ENCODE measurements at places on chromosomes 2 and 18.

- peak; percentile 39 for DNase-seq
Measured at GRCh38 chr2:200319548-200320337, 13.2 kb downstream of the SPATS2L start.

- DNase-seq: no peak
Measured at GRCh38 chr18:77107292-77107691, 25.3 kb downstream of the MBP start.

DNA sequence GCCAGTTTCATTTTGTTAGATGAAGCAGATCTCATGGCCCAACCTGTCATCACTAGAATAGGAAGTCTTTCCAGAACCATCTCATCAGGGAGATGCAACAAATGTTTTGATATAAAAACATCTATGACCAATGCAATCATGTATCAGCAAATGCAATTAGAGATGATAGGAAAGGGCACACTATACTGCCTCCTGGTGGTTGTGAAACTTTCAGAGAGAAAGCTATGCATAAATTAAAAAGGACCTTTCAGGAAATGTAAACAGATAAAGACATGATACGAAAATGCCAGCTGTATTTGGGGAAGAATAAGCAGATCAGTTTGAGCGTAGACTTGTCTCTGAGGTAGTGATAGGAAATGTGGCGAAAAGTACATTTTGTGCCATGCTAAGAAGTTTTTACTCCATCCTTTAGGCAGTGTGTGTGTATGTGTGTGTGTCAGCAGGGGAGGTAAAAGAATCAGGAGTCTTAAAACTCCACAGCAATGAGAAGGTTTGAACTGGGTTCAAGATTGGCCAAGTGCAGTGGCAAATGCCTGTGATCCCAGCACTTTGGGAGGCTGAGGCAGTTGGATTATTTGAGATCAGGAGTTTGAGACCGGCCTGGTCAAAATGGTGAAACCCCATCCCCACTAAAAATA, 479.3 kb downstream of the CPS1 start:
- no peak for DNase-seq

DNA sequence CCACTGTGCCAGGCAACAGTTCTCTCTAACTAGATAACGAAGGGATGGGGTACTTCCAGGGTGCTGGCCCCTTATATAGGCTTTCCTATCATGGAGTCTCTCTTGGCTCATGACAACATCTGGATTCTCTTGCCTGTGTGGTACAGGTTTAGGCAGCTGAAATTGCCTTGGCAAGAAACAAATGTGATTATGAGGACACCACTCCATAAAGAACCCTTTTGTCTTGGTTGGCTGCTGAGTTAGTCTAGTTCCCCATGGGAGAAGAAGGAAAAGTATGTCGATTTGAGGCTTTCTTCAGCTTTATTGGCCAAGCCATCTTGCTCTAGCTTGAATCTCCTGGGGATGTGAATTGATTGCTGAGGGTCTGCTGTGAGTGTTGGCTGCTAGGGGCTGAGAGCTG, 76.3 kb upstream of the ZCCHC2 start:
- DNase-seq: no peak

DNA sequence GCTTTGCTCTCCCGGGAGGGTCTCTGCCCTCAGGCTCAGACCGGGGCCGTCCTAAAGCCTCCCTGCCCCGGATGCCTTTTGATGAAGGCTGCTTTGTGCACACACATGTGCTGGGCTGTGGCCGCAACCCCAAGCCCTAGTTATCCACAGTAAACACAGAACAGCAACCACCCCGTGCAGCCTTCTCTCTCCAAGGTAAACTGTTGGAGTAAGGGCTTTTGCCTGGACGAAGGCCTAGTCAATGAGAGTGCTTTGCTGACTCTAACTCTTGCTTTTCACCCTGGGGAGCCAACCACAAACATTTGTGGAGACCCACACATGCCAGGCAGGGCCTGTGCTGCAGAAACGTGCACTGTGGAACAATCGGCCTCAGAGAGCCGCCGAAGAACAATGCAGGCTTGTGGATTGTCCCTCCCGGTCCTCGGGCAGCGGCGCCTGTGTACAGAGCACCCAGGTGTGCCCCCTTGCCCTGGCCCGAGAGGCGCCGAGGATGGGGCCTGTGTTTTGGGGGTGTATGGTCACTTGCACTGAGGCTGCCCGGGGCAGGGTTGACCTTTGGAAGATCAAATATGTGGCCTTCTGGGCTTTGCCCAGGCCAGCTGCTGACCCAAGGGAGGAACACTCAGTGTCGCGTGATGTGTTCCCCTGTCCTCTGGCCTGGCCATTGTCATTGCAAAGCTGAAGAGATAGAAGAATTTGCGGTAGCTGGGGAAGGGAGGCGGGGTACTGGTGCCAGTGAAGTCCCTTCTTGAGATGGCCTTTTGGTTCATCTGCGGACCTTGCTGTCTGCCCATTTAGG, 37.0 kb downstream of the CTIF start:
- no peak for DNase-seq

DNA sequence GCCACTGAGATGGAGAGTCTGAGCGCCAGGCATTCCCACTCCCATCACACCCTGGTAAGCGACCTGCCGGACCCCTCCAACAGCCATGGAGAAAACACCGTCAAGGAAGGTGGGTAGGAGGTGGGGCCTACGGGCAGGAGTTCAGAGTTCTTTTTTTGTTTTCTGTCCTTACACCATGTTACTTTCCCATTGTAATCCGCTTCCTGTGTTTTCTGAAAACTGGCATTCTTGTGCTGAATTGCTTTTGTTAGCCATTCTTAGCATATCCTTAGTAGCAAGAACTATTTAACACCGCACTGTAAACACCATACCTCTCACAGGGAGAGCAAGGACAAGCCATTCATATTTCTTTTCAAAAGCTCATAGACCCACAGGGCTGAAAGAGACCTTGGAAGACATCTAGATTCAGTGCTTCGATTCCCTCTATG, 46.2 kb downstream of the UNC80 start:
- no peak for DNase-seq

DNA sequence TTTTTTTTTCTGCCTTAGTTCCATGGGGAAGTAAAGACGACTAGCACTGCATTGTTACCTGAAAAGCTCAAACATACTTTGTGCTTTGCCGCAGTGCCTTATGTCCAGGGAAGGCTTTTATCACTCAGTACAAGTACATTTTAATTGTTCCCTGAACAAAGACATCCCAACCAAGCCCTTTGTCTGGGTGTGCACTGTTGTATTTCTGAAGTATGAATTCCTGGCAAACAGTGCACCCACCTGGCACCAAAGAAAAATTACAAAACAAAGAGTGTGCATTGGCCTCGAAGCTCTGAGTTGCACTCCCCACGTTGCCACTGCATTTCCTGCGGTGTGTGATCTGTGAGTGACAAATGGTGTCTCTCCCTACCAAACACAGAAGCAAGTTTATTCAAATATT, 858.5 kb upstream of the PIK3C3 start:
- DNase-seq: peak; percentile 20

- no peak for DNase-seq
Measured at GRCh38 chr2:227324642-227324994, 433 bp upstream of the MFF start.

GRCh38 chr2:122105171-122105876, 349.9 kb downstream of the TSN start:
- no peak for DNase-seq

- DNase-seq: no peak
Measured at GRCh38 chr2:118535818-118536212, 311.6 kb downstream of the EN1 start.

GRCh38 chr18:45104049-45104395, 423.3 kb downstream of the SETBP1 start:
- DNase-seq: no peak

- DNase-seq: no peak
Measured at GRCh38 chr2:207830778-207831438, 61.2 kb upstream of the FZD5 start.

DNA sequence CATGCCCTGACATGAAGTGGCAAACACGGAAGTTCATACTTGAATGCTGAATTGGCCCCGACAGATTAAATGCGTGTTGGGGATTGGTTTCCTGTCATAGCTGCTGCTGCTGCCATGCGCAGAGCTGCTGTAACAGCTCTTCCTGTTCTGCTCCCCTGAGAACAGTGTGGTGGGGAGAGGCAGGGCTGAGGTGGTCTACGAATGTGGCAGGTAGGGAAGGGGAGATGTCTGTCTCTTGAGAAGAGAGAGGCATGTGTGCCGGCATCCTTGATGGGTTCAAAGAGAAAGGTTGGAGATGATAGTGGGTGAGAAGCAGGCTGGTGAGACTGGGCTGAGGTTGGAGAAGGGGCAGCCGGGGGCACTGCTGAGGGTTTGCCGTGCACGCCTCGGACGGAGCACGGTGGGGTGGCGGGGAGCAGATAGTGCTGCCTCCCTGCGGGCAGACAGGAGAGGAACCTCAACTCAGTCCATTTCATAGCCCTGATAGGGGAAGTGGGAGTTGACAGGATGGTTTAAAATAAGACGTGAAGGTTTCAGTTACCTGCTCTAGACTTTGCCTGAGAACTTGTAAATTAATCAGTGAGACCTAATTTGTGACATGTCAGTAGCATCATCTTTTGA, 46.1 kb downstream of the TMEM185B start:
- no peak for DNase-seq

DNA sequence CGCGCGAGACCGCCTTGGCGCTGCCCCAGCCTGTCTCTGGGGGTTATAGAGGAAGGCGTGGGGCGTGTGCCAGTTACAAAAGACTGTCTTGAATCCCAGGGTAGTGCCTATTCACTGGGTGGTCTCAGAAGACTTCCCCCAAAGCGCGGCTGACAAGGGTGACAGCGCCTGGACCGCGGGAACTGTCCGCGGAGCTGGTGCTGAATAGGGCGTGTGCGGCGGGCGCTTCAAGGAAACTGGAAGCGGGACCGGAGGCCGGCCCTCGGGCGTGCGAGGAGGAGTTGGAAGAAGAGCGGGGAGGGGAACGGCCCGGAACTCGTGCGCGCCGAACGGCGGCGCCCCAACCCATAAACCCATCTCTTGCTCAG, 2.3 kb downstream of the EGR4 start:
- no peak for DNase-seq

DNA sequence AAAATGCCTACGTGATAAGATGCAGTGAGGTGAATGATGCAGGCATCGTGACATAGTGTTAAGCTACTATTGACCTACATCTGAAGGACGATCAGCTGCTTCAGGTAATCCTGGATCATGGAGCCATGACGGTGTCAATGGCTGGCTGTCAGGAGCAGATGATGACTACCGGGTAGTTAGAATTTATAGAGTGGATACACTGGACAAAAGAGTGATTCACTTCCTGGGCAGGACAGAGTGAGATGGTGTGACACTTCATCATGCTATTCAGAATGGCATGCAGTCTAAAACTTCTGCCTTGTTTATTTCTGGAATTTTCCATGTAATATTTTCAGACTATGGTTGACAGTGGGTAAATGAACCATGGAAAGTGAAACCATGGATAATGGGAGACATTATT, 29.5 kb downstream of the METTL8 start:
- no peak for DNase-seq

GRCh38 chr2:60977562-60977895, 40.0 kb upstream of the PEX13 start:
- no peak for DNase-seq

- peak; percentile 44 for DNase-seq
Measured at GRCh38 chr18:39841482-39842365, 2113.3 kb upstream of the PIK3C3 start.

- DNase-seq: peak; percentile 75
Measured at GRCh38 chr18:63237881-63238692, 81.5 kb downstream of the BCL2 start.

DNA sequence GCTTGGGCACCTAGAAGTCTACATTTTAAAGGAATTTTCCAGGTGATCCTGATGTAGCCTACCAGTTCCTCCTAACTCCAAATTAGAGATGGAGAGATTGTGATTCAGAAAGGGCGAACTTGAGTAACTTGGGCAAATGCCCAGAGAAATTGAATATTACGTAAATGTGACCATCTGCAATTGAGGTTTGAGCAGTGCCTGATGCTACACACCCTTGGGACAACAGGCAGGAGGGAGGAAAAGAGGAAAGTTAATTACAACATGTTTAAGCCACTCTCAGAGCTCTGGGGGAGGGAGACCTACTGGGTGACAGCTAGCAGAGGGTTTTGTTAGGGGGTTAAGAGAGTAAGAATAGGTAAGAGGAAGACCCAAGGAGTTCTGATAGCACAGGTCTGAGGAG, 208.9 kb downstream of the LPIN1 start:
- DNase-seq: peak; percentile 36

DNA sequence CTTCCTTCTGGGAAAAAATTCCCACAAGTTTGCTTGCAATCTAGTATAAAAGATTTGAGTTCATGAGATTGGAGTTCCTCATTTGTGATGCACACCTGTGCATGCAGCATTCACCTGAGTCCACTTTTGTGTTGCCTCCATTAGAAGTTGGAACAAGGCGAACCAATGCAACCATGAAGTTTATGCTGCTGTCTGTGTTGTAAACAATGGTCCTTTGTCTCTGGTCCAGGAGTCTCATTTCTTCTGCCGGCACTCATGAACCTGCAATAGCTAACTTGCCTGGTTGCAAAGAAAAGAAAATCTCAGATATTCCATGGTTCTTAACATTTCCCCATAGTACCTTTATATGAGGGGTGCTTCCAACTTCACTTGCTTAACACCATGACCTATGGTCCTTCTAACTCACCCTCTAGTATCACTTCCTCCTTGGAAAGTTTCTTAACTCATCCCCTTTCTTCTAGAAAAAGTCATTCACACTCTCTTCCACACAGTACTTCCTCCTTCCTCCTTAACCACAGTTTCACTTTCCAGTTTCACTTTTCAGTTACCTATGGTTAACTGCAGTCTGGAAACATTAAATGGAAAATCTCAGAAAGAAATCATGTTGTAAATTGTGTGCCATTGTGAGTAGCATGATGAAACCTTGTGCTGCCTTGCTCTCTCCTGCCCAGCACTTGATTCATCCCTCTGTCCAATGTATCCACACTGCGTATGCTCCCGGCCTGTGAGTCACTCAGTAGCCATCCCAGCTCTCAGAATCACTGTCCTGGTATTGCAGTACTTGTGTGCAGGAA, 128.8 kb upstream of the TRIB2 start:
- DNase-seq: peak; percentile 92

DNA sequence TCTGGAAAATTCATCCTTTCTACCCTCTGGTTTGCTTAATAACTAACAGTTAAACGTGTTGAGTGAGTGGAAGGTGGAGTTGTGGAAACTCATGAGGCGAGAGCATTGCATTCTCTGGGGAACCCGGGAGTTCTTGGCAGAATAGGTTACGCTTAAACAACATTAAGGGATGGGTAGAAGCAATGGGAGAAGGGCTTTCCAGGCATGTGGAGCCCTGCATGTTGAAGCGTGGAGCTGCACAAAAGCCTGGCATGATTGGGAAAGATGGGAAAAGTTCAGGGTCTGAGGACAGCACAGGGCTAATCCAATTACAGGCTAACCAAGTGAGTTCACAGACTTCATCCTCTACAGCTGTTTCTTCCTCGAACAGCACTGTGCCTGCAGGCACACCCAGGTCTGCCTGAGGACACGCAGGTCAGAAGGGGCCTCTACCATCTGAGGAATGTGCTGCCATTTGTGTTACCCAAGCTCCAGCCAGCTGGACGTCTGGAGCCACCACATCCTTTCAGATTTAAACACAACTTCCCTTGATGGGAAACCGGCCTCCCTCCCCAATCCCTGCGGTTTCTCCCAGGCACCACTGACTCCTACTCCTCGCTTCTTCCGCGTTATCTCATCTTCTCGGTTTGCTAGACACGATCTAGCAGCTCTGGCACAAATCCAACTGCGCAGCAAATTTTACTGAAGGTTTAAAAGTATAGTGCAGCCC, 164.2 kb downstream of the ANTXR1 start:
- DNase-seq: peak; percentile 92
